Activated CD4-positive, alpha-beta T cell treated with anti-CD3 and anti-CD28 coated beads for 4 hours (primary cell): ENCODE measurements at places on chromosomes 13 and 19.

- DNase-seq = no peak
Observed at GRCh38 chr13:50261130-50261901, 246.1 kb downstream of the KCNRG start.

GRCh38 chr19:17325881-17326594, 8.6 kb downstream of the ANO8 start:
- no peak for DNase-seq

DNA sequence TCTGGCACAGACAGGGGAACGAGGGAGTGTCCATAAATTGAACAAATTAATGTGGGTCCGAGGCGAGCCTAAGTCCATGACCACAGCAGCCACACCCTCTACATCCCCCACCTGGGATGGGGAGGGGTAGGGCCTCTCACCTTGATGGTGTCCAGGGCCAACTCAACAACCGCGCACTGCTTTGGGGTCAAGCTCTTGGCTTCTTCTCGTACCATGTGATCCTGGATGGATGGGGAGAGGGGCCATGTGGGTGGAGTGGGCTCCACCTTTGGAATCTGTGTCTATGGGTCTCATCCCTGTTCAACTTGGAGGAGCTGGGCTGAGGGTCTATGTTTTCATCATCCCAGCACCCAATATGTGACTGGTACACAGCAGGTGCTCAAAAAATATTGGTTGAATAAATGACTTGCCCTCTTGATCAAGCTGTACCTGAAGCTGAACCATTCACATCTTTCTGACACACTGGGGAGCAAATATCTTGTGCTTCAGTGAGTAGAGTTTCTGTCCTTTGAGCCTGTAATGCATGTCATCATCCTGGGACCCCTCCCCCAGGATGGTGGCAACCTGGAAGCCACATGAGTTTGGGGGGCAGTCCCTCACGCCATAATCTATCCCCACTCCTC, 62.9 kb downstream of the COLGALT1 start:
- DNase-seq = no peak

- no peak for DNase-seq
Observed at GRCh38 chr19:49417088-49417487, 6.2 kb downstream of the PTH2 start.

GRCh38 chr13:98917116-98917515, 60.7 kb downstream of the DOCK9 start:
- DNase-seq = no peak

- DNase-seq = no peak
Observed at GRCh38 chr13:110306340-110306959, 507 bp downstream of the COL4A1 start.

DNA sequence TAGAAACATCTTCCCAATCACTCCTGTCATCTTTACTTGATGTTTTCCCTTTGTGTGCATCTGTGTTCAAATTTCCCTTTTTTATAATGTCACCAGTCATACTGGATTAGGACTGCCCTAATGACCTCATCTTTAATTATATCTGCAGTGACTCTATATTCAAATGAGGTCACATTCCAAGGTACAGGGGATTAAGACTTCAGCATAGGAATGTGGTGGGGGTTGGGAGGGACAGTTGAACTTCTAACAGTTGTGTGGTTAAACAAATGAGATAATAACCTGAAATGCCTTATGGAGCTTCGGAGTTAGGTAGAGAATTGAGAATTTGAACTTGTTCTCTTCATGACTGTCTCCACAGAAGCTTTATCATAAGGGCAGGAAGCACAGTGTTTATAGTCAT, 23.0 kb downstream of the PAN3 start:
- no peak for DNase-seq

GRCh38 chr19:37980419-37981170, 73.6 kb downstream of the SIPA1L3 start:
- DNase-seq = no peak

GRCh38 chr19:6196361-6196760, 60.9 kb downstream of the ACSBG2 start:
- no peak for DNase-seq
